Cortex of kidney (tissue), 1 donor: ENCODE measurements at places on chromosomes 6 and 20.

GRCh38 chr6:163085426-163085825 is 329.1 kb upstream of the QKI start:
- DNase-seq: no peak

DNA sequence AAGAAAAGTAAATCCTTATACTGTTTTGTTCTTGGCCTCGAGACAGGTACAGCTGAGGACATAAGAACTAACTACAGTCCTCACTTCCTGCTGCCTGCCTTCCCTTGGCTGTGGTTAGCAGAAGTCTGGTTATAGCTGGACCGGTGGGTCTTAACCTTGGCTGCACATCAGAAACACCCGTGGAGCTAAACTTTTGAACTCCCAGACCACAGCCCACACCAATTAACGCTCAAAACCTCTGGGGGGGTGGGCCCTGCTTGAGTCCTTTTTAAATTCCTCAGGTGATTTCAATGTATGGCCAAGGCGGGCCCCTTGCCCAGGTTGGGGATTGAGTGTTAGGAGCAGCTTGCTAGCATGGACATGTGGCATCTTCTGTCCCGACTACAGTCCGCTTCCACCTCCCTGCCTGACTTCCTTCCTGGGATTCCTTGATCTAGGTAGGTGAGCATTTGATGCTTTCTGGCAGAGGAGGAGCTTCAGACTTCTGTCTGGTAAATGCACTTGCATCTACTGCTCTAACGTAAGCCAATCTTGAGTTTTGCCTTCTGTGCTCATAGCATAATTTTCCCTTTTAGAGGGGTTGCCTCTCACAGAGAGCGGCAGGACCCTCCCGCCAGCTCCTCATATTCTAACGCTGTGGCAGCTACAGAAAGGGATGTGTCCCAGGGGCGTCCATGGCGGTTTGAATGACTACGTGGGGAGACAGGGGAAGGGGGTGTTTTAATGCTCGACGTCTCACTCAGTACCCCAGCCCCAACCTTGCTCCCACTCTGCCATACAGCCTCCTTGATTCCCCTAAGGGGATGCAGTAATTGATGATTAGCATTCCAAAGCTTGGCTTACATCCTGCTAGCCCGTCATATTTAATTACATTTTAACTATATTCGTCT is 390.1 kb downstream of the ZFAND3 start:
- DNase-seq: no peak

- DNase-seq: no peak
Measured at GRCh38 chr6:15346315-15346714, 100.4 kb downstream of the JARID2 start.

- DNase-seq: no peak
Measured at GRCh38 chr6:36272234-36272633, 2.4 kb downstream of the PNPLA1 start.

GRCh38 chr6:1027109-1027794 is 284.6 kb upstream of the FOXQ1 start:
- DNase-seq: no peak

DNA sequence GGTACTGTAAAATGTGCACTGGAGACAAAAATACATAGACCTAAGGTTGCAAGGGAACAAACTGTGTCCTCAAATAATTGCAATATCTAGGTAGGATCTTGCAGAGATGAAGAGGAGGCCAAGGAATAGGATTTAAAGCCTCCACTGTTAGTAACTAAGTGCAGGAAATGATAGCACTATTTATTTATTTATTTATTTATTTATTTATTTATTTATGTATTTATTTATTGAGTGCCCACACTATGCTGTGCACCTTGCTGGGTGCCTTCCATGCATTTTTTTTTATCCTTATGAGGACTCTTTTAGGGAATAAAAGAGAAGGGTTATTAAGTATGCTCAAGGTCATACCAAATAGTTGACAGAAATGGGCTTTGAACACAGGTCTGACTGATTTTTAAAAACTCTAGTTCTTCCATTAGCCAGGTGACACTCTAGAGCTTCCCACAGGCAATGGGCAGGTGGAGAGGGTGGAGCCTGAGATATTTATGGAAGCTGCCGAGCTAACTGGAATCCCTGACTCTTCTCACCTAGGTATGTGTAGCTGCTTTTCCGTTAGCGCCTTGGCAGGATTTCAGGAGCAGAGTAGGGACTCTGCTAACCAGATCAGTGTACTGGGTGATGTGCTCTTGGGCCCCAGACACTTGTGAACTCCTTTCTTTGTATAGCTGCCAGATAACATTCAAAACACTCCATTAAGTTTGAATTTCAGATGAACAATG is 12.8 kb upstream of the NUP153 start:
- DNase-seq: no peak

GRCh38 chr20:59736366-59736765 is 132.0 kb downstream of the PHACTR3 start:
- DNase-seq: no peak

GRCh38 chr6:9252799-9253198 is 817.5 kb upstream of the SLC35B3 start:
- no peak for DNase-seq

- DNase-seq: no peak
Measured at GRCh38 chr20:34369265-34369664, 6.2 kb downstream of the ITCH start.

GRCh38 chr6:39686976-39687375 is 38.2 kb downstream of the KIF6 start:
- DNase-seq: no peak

GRCh38 chr20:24392612-24393011 is 76.8 kb upstream of the SYNDIG1 start:
- no peak for DNase-seq
